ENCODE measurements at places on chromosomes 2 and 18. TPM values are rescaled to one million over a fixed set of nuclear protein-coding genes. Genes with fewer than 3 reads are reported as not detected.

The ERBB4 gene
- total RNA-seq = under 0.01 TPM

The SLC9A4 gene
- 0.04 TPM for total RNA-seq

The CEP68 gene
- 3.4 TPM for total RNA-seq

The IL1R2 gene
- total RNA-seq = 6.0 TPM

GRCh38 chr18:56532176-56532840, 106.1 kb downstream of the TXNL1 start:
- no peaks in the 10 kb centered on the region for H3K27me3 ChIP-seq
- H3K4me1 ChIP-seq = no peaks in the 10 kb centered on the region
- peak; percentile 13 for DNase-seq
- no peak overlapping the region for H3K4me3 ChIP-seq

- DNase-seq = no peak
- no peak overlapping the region for H3K4me3 ChIP-seq
- H3K36me3 ChIP-seq = peaks cover 12% of the 10 kb centered on the region
Observed at GRCh38 chr2:170038734-170039133, 139.2 kb upstream of the MYO3B start.

GRCh38 chr18:159933-160332, 1.6 kb downstream of the USP14 start:
- no peak for DNase-seq
- H3K27me3 ChIP-seq = no peaks in the 10 kb centered on the region
- H3K4me3 ChIP-seq = peak overlapping the region; percentile 99
- no peak overlapping the region for H3K27ac ChIP-seq

DNA sequence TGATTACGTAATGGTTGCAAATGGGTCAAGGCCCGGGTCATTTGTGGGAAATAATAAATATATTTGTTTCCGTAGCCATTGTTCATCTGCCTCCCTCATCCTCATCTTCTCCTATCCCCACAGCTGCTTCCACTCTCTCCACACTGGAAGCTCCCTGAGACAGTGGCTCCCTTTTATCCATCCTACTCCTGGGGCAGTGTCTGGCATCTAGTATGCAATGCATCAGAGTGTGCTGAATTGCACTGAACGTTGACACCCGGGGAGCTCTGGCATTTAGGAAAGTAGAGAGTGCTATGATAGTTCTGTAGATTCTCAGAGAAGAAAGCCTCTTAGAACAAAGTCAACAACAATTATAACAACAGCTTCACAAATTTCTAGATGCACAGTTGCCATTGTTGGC, 45.5 kb upstream of the NAB1 start:
- no peaks in the 10 kb centered on the region for H3K36me3 ChIP-seq
- H3K4me1 ChIP-seq = peaks cover 27% of the 10 kb centered on the region
- DNase-seq = no peak
- no peak overlapping the region for H3K27ac ChIP-seq
- no peaks in the 10 kb centered on the region for H3K27me3 ChIP-seq

DNA sequence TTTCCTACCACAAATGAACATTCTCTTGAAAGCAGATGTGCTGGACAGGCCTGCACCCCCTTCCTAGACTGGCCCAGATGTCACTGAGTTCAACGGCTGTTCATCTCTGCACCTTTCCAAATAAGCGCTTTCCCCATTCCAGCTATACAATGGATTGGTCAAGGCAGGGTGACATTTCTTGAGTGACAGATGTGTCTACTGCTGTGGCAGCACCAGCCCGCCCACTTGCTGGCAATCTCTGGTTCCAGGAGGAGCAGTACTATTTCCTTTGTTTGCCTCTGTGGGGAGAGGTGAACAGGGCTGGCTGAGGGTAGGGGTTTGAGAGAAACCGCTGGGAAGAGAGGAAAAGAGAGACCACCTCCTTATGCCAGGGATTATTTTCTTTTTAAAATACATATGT, 269.5 kb upstream of the POU3F3 start:
- peaks cover 46% of the 10 kb centered on the region for H3K27me3 ChIP-seq
- H3K27ac ChIP-seq = no peak overlapping the region
- DNase-seq = no peak
- no peaks in the 10 kb centered on the region for H3K4me1 ChIP-seq
